ENCODE measurements at places on chromosomes 6 and 20.

DNA sequence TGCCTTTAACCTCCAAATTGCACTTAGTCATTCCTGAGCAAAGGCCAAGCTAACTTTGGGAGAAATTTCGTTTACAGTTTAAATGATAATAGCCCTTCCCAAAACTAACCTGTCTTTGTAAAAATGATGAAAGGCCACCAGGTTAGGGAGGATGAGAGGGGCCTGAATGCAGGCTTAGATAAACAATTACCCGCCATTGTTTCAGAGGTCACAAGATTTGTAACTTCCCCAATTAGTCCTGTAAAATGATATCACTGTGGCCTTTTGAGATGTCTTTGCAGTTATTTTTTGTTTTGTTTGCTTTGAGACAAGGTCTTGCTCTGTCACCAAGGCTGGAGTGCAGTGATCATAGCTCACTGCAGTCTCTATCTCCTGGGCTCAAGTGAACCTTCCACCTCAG lies 26.3 kb downstream of the GNL1 start:
- DNase-seq: no peak

DNA sequence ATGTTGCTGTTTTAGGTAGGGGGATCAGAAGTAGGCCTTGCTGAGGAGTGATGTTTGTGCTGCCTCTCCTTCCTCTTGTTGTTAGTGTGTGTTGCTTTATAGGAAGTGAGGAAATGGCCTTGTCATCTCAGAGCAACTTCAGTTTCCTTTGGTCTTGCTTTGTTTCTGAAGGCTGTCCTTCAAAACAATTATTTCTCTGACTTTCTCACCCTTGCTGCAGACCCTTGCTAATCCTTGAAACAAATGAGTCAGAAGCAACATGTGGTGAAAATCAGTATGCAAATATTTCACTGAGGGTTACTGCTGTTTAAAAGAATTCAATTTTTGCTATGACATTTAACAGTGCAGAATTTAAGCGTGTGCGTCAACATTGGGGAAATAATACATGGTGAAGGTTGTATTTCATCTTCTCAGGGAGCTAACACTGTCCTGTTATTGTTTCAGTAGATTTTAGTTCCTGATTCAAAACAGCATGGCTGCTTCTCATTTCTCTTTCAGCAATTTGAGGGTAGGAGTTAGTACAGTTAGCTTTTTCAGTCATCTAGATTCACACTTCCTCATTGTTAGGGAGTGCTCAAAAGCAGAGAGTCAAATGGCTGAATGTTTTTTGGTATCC lies 13.8 kb downstream of the RNF144B start:
- DNase-seq: no peak

GRCh38 chr6:13988908-13989307 lies 64.2 kb downstream of the RNF182 start:
- no peak for DNase-seq

DNA sequence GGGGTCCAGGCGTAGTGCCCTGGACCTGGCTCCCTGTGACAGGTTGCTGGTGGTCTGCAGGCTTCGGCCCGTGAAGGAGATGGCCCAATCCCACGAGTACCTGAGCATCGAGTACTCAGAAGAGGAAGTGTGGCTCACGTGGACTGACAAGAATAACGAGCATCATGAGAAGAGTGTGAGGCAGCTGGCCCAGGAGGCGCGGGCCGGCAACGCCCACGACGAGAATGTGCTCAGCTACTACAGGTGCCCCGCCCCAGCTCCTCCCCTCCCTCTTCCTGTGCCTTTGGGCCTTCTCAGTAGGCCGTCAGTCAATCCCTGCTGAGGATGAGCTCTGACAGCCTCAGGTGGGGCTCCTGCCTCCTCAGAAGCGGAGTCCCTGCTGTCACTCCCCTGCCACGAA lies 42.6 kb downstream of the UQCC2 start:
- DNase-seq: no peak

DNA sequence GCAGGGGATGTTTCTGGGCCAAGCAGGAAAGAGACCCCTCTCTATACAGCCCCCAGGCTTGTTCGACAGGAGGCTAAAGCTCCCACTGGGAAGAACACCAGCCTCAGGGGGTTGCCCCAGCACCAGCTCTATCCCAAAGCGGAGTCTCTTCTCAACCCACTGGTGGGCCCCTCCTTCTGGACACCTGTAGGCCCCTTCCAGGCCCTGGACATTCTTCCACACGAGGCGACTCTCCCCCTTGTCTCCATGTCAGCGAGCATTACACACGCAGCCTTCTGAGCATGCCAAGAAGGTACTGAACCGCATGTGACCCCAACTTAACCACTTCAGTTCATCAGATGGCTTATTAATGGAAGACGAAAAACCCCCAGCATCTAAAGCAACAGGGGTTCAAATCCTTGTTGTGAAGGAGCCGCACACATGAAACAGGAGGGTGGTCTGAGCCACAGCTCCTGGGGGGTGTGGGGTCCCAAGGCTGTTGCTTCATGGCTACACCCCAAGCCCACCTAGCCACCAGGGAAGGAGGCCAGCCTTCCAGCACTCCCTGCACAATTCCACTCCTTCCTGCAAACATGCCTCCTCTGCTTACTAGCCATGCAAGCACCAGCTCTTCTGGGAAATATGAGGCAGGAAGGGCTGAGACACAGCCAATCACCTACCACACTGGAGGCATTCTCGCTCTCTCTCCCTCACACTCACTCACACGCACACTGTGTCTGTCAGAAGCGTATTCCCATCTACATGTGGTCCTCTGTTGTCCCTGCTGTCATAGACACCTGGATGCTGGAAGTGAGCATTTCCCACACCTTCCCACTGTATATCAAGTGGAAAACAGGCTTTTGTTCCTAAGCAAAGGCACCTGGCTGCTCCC lies 104.5 kb downstream of the NOL4L start:
- no peak for DNase-seq

DNA sequence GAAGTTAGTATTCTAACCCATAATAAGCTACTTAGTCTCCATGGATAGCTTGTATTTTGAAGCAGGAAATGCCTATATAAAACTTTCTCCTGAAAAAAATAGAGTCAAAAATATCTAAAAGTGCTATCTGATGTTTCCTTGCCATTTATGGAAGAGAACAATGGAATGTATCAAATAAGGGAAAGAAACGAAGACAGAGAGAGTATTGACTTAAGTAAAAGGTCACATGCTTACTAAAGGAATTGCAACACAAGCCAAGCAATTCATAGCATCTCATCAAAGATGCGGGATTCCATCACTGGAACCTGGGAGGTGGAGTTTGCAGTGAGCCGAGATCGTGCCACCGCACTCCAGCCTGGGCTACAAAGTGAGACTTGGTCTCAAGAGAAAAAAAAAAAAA lies 112.9 kb upstream of the DTNBP1 start:
- no peak for DNase-seq

DNA sequence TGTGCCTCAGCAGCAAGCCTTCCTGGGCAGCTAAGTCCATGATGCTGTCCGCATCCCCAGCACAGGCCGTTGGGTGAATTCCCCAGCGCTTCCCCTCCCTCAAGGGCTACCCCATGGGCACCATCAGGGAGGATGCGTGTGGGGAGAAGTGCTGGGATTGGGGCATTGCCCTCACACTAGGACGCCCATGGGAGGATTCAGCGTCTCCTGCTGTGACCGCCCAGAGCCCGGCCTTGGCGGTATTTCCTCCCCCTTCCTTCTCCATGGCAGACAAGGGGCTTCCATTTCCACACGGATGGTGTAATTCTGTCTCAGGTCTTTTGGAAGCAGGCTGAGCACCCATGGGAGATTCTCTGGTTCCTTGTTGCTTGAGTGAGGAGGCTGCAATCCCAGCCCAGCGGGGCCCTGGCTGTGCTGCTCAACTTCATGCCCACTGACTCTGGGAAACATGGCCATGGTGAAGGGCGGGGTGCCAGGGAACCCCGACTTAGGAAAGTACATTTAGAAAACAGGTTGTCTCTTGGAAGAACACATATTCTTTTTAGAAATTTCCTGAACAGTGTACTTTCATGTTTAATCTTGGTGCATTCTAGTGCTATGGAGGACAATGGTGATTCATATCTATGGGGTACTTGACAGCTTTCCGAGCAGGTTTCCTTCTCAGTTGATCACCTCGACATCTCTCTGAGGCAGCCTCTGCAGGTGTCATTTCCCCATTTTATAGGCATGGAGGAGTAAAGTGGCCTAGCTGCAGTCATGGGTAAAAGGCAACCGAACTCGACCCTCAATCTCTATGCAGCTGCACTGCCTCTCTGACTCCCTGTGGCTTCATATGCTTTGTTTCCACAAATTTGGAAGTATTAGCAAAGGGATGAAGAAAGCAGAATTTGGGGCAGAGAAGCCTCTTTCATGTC lies 178.2 kb upstream of the CST7 start:
- no peak for DNase-seq

GRCh38 chr6:2659882-2660281 lies 90.8 kb downstream of the MYLK4 start:
- DNase-seq: no peak

GRCh38 chr20:584161-584970 lies 25.7 kb downstream of the TCF15 start:
- no peak for DNase-seq

- no peak for DNase-seq
These were observed 32.0 kb downstream of the GNAS-AS1 start for GRCh38 chr20:58818586-58819285.

DNA sequence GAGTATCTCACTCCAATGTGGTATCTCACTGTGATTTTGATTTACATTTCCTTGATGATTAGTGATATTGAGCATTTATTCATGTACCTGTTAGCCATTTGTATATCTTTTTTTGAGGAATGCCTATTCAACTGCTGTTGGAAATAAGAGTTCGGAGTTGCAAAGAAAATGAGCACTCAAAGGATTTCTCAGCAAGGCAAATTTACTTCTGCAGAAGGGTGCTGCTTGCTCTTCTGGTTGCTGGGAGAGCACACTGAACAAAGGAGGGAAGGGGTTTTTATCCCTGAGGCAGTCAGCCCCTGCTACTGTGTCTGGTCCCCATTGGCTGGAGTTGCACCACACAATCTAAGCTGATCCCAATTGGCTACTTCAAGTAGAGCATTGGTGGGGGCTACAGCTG lies 822.4 kb upstream of the ADGRB3 start:
- DNase-seq: no peak

DNA sequence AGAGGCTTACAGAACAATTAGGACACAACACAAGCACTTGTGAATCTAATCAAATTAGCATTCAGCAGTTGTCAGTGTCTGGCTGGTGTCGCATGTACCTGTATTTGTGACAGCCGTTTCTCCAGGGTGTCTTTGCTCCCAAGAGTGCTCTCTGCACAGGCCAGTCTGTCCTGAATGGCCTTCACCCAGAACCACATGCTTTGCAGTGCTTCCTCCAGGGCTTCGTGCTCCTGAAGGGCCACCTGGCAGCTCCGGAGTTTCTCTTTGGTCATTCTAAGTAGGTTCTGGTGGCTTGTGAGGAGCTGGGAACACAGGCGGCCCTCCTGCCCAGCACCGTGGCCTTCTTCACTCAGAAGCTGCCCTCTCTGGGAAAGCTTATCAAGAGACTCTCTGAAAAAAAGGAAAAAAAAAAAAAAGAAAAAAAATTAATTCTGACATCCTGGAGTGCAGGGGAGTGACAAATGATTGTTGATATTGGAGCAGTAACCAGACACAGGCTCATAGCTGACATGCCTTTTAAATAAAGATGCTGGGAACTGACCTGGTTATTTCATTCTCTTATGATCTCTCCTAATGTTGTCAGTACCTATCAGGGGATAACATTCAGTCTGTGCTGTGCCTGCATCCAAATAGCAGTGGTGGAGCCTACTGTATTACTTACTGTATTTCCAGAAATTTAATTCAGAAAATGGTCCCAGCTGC lies 245.8 kb downstream of the SYNE1 start:
- DNase-seq: no peak

- no peak for DNase-seq
These were observed 126.5 kb upstream of the ESR1 start for GRCh38 chr6:151680846-151681432.

DNA sequence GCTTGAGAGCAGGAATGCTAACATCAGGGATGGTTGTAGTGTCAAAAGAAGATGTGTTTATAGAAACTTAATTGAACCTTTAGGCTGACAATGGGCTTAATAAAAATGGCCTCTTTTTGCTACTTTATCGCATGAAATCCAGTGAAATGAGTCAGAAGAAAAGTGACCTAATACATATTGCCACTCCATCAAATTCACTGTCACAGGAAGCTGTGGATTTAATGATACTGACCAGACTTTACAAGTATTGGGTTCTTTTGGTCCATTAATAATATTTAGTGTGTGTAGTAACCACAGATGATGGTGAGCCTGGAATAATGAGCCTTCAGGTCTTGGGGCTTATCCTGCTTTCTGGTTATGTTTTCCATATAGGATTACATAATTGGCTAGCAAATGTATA lies 231.8 kb upstream of the GMDS start:
- DNase-seq: no peak

DNA sequence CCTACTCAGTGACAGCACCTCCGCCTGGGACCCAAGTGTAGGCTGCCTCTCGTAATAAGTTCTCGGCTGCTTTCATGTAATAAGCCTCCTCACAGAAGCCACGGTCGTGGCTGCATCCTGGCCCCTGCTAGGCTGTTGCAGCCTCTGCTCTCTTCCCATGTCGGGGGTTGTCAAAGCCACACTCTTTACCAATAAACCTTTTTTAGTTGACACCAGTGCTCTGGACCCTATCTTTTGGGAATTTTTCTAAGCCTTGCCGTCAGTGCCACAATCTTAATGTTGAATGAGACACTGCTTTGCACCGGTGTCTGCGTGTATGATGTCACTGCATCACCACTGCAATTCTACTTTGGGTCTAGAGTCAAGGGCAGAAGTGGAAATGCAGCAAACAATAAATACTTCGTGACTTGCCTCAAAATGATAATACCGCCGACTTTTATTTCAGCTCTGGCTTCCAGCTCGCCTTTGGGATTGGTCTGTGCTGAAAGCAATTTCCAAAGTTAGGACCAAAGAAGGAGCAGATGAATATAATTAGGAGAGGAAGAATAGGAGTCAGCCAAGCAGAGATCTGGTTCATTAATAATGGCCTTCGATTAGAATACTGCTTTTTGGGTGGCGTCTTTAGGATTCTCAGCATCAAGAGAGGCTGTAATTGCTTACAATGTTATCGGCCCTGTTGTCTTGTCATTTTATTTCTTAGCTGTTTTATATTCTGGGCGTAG lies 57.6 kb upstream of the CCN6 start:
- DNase-seq: no peak

DNA sequence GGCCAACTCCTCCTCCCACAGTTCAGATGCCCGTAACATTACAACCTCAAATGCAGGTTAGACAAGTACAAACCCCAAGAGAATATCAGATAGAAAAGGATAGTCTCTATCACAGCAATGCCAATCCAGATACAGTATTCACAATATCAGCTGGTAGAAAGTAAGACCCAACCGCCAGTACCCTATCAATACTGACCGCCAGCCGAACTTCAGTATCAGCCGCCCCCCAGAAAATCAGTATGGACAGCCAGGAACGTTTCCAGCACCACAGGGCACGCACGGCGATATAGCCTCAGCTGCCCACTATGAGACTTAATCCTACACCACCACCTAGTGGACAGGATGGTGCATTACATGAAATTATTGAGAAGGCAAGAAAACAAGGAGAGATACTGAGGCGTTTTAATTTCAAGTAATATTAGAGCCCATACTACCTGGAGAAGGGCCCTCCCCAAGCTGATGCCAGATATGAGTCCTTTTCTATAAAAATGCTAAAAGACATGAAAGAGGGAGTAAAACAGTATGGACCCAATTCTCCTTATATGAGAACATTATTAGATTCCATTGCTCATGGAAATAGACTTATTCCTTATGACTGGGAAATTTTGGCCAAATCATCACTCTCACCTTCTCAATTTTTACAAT lies 17.6 kb upstream of the EIF2S2 start:
- DNase-seq: peak; percentile 14

- DNase-seq: no peak
These were observed 105.6 kb downstream of the PREX1 start for GRCh38 chr20:48722002-48722731.
